ENCODE measurements at places on chromosomes 6 and 20.
A peak's percentile ranks its signal among the peaks of the same experiment; 100 is the strongest.

DNA sequence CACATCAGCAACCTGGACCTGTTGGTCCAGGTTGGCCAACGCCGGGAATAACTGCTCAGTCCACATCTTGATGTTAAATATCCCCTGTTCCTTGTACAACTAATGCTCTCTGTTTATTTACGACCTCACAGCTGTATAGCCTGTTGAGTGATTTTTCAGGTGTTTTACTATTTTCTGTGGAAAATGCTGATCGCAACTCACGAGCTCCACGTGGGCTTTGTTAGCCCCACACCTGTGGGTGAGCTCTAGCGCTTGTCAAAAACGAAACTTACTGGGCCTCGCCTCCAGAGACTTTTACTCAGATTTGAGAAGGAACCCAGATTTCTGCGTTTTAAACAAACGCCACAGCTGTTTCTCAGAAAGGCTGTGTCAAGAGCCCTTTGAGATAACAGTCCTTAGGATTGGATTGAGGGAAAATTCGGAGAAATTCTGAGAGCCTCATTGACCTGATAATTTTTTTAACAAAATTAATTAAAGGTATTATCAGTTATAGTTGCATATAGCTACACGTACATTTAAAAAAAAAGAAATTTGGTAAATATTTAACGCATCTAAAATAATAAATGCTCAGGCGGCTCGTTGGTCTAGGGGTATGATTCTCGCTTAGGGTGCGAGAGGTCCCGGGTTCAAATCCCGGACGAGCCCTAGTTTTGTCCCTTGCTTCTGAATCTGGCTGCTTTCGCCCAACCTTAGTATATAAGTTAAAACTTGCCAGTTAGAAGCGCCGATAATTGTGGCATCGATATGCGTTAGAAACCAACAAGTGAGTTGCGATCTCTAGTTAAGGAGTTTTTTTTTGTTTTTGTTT, 16.7 kb downstream of the HMGN4 start:
- peak; percentile 75 for DNase-seq

DNA sequence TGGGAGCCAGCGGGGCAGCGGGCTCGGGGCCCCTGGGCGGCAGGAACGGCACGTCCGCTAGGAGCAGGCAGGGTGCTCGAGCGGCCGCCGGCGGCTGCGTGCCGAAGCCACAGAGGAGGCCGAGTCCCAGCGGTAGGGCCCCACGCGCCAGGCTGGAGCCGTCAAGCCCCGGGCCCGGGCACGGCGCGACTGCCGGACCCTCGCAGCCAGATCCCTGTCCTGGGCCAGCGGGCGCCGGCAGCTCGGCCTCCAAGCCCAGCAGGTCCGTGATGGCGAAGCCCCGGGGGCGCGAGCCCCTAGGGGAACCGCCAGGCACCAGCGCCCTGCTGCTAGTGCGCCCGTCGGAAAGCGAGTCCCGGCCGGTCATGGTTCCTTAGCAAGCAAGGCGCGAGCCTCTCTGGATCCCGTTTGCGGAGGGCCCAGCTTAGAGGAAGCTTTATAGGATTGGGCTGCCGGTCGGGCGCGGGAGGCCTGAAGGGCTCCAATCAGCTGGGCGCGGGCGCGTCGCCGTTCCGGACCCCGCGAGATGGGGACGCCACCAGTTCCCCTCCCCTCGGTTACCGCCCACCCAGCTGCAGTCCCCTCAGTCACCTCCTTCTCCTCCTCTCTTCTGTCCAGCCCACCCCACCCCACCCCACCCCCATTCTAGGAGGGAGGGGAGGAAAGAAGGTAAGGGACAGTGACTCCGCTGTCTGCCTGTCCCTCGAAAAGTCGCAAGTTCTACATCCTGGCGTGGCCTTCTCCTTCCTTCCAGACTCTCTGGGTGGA, at the start of gene VSX1:
Gene VSX1, minus strand, starts transcription at position 412 of the 768 bp plus-strand sequence. Its CDS starts 45 bp downstream, at position 367.
- no peak for DNase-seq

DNA sequence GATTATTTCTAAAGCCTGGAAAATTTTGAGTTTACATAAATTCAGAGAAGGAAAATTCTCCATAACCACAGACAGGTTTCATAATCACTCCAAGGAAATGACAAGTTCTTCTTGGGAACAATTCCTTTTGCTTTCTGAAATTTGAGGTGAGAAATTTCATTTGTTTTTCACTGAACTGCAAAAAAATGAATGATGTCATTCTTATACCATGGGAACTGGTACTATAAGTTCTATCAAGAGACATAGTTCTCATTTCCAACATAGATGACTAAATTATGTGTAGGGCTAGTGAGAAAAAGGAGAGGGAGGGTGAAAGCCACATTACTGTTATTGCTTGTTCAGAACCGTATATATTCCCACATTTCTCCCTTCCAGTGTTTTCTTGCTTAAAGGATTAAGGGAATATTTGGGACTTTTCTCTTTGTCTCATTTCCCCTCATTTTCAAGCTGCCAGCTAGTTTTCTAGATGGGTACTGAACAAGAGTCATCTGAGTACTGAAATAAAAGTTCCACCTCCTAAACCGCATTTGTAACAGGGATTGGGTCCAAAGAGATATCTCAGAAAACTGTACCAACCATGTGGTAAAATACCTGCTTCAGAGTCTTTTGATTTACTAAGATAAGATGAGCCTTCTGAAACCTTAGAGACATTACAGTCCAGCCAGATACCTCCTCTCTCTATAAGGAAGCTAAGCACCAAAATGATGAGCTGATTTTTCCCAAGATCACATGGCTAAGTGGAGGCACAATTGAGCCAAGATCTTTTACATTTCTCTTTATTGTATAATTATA, 144.3 kb upstream of the PRDM1 start:
- DNase-seq, result peak; percentile 60

GRCh38 chr6:14210663-14211561, 93.3 kb downstream of the CD83 start:
- DNase-seq, result peak; percentile 96

GRCh38 chr20:32896521-32897280, 38.0 kb downstream of the EFCAB8 start:
- DNase-seq, result no peak

DNA sequence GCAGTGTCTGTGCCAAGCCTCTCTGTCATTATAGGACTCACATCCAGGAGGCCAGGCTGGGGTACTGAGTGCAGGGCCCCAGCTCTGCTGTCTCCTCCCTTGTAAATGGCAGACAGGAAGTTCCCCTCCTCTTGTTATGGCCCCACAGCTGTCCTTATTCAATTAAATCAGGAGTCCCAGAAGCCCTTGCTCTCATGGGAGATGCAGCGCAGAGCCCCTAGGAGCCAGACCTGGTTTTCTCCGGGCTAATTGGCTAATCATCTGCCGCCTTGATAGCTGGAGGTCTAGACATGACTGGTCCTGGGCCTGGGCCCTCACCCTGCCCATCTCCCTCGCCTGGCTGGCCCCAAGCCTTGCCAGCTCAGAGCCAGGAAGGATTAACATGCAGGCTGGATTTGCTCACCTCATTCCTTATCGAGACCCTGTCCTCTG, 172.0 kb downstream of the VEGFA start:
- no peak for DNase-seq

DNA sequence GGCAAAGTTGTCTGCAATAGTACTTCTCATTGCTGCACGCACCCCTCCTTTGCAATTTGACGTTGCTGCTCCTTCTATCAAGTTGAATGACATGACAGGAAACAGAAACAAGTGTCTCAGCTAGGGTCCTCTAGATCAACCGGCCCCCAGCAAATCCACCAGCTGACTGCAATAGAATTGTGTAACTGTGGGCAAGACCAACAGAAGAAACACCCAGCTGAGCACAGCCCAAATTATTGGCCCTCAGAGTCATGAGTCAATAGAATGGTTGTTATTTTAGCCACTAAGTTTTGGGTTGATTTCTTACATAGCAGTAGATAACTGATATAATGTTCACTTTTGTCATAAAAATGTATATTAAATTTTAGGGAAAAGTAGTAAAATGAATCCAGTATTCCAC, 202.7 kb downstream of the MAFB start:
- no peak for DNase-seq

DNA sequence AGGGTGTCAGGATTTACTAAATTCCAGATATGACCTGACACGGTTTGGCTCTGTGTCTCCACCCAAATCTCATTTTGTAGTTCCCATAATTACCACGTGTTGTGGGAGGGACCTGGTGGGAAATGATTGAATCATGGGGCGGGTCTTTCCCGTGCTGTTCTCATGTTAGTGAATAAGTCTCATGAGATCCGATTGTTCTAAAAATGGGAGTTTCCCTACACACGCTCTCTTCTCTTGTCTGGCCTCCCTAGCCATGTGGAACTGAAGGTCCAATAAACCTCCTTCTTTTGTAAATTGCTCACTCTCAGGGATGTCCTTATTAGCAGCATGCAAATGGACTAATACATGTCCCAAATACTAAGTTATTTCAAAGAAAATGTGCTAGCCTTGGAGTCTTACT, 121.1 kb downstream of the CENPW start:
- DNase-seq, result no peak

GRCh38 chr6:120392941-120393340, 941.3 kb downstream of the TBC1D32 start:
- DNase-seq, result no peak

- DNase-seq, result peak; percentile 50
Observed at GRCh38 chr6:145028144-145028818, 707.0 kb downstream of the EPM2A start.

- DNase-seq, result peak; percentile 54
Observed at GRCh38 chr6:17583811-17584210, 16.3 kb upstream of the FAM8A1 start.

DNA sequence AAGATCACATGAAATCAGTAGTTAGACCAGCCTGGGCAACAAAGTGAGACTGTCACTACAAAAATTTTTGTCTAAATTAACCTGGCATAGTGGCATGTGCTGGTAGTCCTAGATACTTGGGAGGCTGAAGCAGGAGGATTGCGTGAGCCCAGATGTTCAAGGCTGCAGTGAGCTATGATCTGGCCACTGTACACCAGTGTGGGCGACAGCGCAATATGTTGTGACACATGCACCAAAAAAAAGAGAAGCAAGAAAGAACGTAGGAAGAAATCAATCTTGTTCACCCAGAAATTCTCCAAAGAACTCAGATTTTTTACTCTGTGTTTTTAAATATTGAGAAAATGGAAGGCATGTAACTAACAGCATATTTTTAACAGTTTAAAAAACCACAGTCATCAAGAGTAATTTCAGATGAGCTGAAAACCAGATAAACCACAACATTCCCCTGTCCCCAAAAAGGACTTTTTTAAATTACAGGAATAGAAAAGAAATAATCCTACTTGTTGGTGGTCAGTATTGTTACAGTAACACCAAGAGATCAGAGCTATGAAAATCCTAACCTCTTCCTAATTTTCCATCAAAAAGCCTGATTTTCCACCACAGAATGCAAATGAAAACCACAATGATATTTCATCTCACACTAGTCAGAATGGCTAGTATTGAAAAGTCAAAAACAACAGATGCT, 240.2 kb downstream of the KHDC1L start:
- peak; percentile 27 for DNase-seq

Measured in adipocyte (in vitro differentiated cells).